Mesothelial cell of epicardium (in vitro differentiated cells): ENCODE measurements at places on chromosomes 4 and X. TPM values are rescaled to one million over a fixed set of nuclear protein-coding genes. Genes with fewer than 3 reads are reported as not detected.
A peak's percentile ranks its signal among the peaks of the same experiment; 100 is the strongest.

DNA sequence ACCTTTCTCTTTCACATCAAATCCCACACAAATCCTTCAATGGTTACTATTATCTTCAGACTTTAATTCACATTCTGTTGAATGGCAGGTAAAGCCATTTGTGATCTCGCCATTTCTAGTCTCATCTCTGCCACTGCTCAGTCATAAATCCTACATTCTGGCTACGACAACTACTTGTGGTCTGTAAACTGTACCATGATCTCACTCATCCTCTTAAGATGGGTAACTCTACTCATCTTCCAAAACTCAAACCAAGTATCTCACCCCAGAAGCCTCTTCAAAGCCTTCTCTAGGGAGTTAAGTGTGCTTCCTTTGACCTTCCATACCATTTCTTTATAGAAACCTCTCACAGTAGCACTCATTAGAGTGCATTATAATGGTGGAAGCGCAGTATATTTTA, 101.8 kb downstream of the NEK1 start:
- no peak for DNase-seq

The JAKMIP1 gene
- not detected in 3 replicates for total RNA-seq

The TXK gene
- total RNA-seq: 1.5 to 1.7 TPM (median 1.7 TPM) in 3 replicates

The RBM47 gene
- 37.8 to 41.5 TPM (median 41.0 TPM) in 3 replicates for total RNA-seq

GRCh38 chr4:11468901-11469300, 40.2 kb upstream of the HS3ST1 start:
- DNase-seq: no peak

The ATP6AP1 gene
- 77.6 to 78.2 TPM (median 78.2 TPM) in 3 replicates for total RNA-seq

DNA sequence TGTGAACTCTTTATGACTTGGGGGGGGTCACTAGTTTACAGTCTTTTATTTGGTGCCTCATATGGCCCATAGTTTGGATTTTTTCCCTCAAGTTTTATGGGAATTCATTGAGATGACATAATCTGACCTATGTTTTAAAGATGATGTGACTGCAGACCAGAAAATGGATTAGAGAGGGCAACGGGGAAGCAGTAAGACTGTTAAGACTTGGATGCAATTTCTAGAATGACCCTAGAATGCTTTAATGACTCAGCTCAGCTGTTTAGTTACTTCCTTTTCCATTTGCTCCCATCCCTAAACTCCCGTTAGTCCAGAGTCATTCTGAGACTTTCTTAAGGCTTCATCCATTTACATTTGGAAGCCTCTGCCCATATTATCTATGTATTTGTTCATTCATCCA, 59.9 kb upstream of the PDGFRA start:
- no peak for DNase-seq

- DNase-seq: no peak
Measured at GRCh38 chr4:119585771-119586170, 42.8 kb downstream of the PDE5A start.

GRCh38 chrX:7552760-7553159, 290.2 kb upstream of the VCX start:
- DNase-seq: no peak

GRCh38 chrX:134718105-134718965, 60.1 kb upstream of the PLAC1 start:
- DNase-seq: no peak

GRCh38 chr4:25703731-25704388, 48.2 kb downstream of the SLC34A2 start:
- no peak for DNase-seq

The XG gene
- total RNA-seq: 0.60 to 1.3 TPM (median 1.2 TPM) in 3 replicates

The DAPP1 gene
- 2.5 to 2.9 TPM (median 2.7 TPM) in 3 replicates for total RNA-seq

DNA sequence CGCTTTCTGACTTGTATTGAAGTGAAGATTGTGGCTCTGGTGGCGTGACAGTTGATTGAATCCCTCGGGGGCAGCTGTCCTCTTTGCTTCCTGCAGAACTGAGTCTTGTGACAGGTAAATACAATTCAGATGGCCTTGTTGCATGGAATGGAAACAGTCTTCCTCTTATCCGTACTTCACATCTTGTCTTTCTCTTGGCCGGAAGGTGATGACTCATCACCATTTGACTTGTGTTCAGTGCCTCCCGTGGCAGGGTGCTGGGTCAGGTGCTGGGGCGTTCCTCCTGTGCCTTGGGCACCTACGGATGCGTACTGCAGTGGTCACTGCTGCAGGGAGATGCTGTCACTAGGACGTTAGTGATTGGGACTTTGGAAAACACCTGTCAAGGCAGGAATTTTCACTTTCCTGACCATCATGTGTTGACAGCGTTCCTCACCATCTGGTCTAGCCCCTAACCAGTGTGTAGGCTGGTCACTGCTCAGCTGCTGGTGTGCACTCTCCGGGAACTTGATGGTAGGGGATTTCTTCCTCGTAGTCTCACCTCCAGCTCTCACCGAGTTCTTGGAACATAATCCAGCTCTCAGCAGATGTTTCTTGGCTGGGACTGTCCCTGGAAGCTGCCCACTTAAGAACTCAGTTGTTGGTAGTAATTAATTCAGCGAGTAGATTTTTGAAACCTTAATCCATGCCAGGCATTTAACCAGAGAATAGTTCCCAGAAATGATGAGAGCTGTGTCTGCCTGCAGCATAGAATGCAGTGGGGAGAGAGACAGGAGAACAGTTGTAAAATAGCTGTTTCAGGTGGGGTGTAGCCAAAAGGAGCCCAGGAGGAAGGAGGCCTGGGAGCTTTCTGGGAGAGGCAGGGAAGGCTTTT, 7.2 kb downstream of the TBC1D14 start:
- DNase-seq: no peak

DNA sequence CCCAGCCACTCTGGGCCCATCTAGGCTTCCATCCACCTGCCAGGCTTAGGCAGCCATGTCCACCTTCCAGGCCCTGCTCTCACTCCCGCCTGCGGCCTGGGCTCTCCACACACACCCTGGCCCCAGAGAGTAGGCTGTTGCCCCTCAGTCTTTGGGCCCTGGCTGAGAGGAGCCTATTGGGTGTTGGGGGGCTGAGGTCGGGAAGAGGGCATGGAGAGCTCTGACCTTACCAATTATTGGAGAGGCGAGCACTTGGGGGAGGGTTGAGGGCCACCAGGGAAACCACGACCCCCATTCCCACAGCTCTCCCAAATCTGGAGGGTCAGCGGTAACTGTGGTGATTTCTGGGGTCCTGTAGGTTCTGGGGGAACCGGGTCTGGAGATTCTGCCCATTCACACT, 38.2 kb downstream of the HTRA3 start:
- no peak for DNase-seq

The IL2RG gene
- total RNA-seq: 0.25 TPM in 1 of 3 replicates, not detected in the others

The MAGEA1 gene
- total RNA-seq: not detected in 3 replicates

- no peak for DNase-seq
Measured at GRCh38 chr4:35105486-35105885, 1138.8 kb downstream of the ARAP2 start.

- no peak for DNase-seq
Measured at GRCh38 chr4:101328063-101328602, 19.2 kb downstream of the PPP3CA start.

- DNase-seq: peak; percentile 58
Measured at GRCh38 chr4:98260047-98260578, 1.1 kb upstream of the RAP1GDS1 start.

The AWAT2 gene
- not detected in 3 replicates for total RNA-seq
